ENCODE measurements at places on chromosomes 3 and 15. TPM values are rescaled to one million over a fixed set of nuclear protein-coding genes. Genes with fewer than 3 reads are reported as not detected.

Gene TTBK2
- 1.5 TPM for polyA plus RNA-seq

Gene WDR53
- 14.6 TPM for polyA plus RNA-seq

Gene TTC21A
- polyA plus RNA-seq: 1.8 TPM

Gene TMEM115
- 23.0 TPM for polyA plus RNA-seq

Gene GOLGA8T
- not detected for polyA plus RNA-seq

Gene HGD
- polyA plus RNA-seq: 0.06 TPM

Gene NMNAT3
- 2.1 TPM for polyA plus RNA-seq

Gene GDPGP1
- polyA plus RNA-seq: 2.2 TPM

Gene MCF2L2
- 0.21 TPM for polyA plus RNA-seq

Gene CCDC39
- polyA plus RNA-seq: 0.04 TPM

Gene ATP13A5
- polyA plus RNA-seq: 0.26 TPM

Gene C15orf62
- polyA plus RNA-seq: 71.9 TPM

Gene SLC6A1
- 12.7 TPM for polyA plus RNA-seq

Gene TP63
- polyA plus RNA-seq: 57.2 TPM

Gene IGSF10
- polyA plus RNA-seq: 0.74 TPM

Gene A4GNT
- polyA plus RNA-seq: not detected

Gene ZWILCH
- polyA plus RNA-seq: 7.9 TPM

Gene PLOD2
- polyA plus RNA-seq: 13.8 TPM

Gene TRIM42
- not detected for polyA plus RNA-seq

Gene RAD18
- polyA plus RNA-seq: 2.5 TPM

Gene HAPLN3
- 3.2 TPM for polyA plus RNA-seq

Gene FOXL2
- 0.04 TPM for polyA plus RNA-seq

Gene TMEM45A
- polyA plus RNA-seq: 1.0 TPM

Gene ATP6V1A
- 16.1 TPM for polyA plus RNA-seq

Gene ALPK3
- 10.5 TPM for polyA plus RNA-seq

Gene SERINC4
- polyA plus RNA-seq: 0.18 TPM

Gene TMEM202
- not detected for polyA plus RNA-seq

Gene LRRC49
- 2.1 TPM for polyA plus RNA-seq

Gene SLC51A
- 0.69 TPM for polyA plus RNA-seq

Gene PPM1L
- polyA plus RNA-seq: 2.7 TPM

Gene FRMD5
- 0.04 TPM for polyA plus RNA-seq

Gene PP2D1
- polyA plus RNA-seq: not detected

Gene GOLGA8G
- polyA plus RNA-seq: not detected

Gene NEK10
- 0.26 TPM for polyA plus RNA-seq

Gene CRYGS
- polyA plus RNA-seq: 1.4 TPM

Gene FOXB1
- polyA plus RNA-seq: not detected

Gene LRRC31
- polyA plus RNA-seq: not detected

Gene CD80
- not detected for polyA plus RNA-seq

Gene SCAANT1
- polyA plus RNA-seq: not detected

Gene DCLK3
- 0.01 TPM for polyA plus RNA-seq

Gene PHC3
- 3.4 TPM for polyA plus RNA-seq

Gene ADAMTSL3
- 0.18 TPM for polyA plus RNA-seq

Gene DPPA2
- polyA plus RNA-seq: not detected

Gene PIAS1
- 10.6 TPM for polyA plus RNA-seq

Gene HRG
- polyA plus RNA-seq: not detected

Gene ZBBX
- not detected for polyA plus RNA-seq

Gene TF
- polyA plus RNA-seq: 2.6 TPM

Gene PRSS50
- 0.06 TPM for polyA plus RNA-seq
